ENCODE measurements at places on chromosomes 5 and 9.

GRCh38 chr5:155263381-155263780, 249.8 kb downstream of the KIF4B start:
- DNase-seq: no peak

- no peak for DNase-seq
Observed at GRCh38 chr5:25568294-25568693, 923.5 kb upstream of the CDH10 start.

- DNase-seq: no peak
Observed at GRCh38 chr5:6574537-6575245, 58.2 kb downstream of the NSUN2 start.

DNA sequence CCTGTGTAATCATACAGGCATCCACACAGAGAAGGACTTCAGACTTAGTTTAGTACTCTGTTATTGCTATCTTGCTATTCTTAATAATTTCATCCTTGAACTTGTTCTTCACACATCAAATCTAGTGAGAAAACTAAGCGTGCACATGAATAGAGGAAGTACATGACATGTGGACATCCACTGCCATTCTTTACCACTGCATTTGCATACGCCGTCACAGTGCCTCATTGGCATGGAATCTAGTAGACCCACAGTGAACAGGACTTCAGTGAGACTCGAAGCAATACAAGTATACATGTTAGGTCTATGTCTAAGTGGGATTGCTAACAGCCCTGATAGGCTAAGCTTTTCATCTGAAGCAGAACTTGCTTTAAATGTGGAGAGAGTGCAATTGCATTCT, 592.1 kb downstream of the TLE4 start:
- no peak for DNase-seq

- no peak for DNase-seq
Observed at GRCh38 chr5:155983954-155984353, 343.0 kb upstream of the SGCD start.

GRCh38 chr5:104859437-104859836, 1296.8 kb upstream of the NUDT12 start:
- DNase-seq: no peak

DNA sequence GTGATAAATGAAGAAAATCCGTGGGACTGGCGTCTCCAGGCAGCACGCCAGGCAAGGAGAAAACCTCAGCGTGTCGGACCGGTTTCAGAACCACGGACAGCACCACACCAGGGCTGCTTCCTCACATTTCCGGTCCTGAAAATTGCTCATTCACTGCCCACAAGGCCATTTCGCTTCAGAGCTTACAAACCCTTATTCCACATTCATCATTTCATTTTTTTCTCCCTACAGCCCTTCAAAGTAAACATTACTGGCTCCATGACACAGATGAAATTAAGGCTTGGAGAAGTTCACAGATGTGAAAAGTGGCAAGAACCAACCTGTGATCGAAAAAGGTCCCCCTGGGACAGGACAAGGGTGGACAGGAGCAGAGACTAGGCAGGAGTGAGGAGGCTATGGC, 1.5 kb upstream of the GPRIN1 start:
- DNase-seq: peak; percentile 26

GRCh38 chr5:174221436-174221835, 175.9 kb downstream of the NSG2 start:
- no peak for DNase-seq

DNA sequence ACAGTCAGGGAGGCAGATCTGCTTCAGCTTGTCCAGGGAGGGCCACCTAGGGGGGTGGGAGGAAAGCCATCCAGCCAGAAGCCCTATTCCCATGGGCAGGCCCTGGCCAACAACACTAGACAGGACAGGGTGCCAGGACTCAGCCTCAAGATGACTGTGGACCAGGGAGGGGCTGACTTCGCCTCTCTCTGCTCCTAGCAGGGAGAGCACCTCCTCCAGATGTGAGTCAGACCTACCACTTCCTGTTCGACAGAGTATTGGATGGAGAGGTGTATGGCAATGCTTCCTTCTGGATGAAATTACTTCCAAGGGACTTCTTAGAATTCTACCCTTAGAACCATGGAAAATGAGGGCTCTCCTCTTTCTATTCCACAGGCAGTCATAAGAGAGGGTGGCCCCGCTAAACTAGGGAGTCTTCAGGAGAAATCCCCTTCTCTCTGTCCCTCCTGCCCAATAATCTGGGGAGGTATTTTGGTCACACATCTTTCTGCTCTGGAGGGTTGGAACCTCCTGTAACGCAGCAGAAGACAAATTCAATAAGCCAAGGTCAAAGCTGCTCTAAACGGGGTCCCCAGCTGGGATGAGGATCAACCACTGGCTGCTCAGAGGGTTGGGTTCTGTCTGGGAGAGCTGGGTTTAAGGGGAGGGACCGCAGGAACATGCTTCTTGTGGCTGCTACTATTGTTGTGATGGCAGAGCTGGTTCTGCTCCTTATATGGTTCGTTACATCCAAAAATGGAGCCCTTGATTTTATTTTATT, 23.2 kb upstream of the RCL1 start:
- no peak for DNase-seq

- no peak for DNase-seq
Observed at GRCh38 chr9:15182730-15183129, 124.3 kb downstream of the TTC39B start.

DNA sequence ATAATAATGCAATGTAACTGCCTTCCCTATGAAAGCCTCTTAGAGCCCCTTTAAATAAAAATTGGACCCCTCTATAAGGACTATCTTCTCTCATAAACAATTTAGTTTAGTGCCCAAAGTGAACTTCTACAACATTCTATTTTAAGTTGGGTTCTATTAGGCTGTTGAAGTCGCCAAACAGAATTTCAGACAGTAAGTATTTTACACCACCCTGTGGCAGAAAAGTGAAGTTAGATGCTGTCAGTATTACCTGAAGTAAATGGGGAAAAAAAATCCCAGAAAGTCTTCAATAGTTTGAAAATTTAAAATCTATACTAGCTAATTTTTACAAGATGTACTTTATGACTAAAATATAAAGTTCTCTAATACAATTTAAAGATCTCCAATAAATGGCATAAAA, 29.5 kb downstream of the CAAP1 start:
- DNase-seq: no peak

- DNase-seq: no peak
Observed at GRCh38 chr5:14041528-14042192, 97.2 kb upstream of the DNAH5 start.

- no peak for DNase-seq
Observed at GRCh38 chr9:29063031-29063430, 1489.8 kb upstream of the C9orf72 start.

DNA sequence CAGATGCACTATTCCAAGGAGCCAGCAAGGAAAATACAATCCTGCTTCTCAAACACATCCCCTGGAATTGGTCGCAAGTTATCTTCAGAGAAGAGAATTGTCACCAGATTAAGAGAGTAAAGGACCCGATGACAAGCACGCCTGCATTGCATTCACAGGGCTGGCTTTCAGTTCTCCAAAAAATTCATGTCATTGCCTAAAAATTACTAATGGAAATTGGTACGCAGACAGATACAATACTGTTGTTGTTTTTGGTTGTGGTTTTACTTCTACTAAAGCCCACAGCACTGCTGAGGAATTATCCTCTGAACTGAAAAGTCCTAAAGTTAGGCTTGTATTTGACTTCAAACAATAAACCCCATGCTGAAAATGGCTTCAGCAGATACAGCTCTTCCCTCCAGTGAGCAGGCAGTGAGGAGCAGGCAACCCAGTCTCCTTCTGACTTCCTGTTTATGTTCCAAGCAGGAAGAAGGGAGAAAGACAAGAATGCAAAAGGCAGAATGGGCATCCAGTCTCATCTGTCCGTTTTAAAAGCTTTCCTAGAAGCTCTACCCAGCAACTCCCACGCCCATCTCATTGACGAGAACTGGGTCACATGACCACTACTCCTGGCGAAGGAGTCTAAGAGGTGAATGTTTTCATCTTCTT, 80.6 kb upstream of the ZNF366 start:
- no peak for DNase-seq

GRCh38 chr5:174818430-174818829, 94.0 kb downstream of the MSX2 start:
- DNase-seq: no peak

GRCh38 chr9:92988215-92988768, 41.0 kb downstream of the FGD3 start:
- no peak for DNase-seq

- no peak for DNase-seq
Observed at GRCh38 chr5:143214890-143215289, 188.6 kb downstream of the NR3C1 start.

DNA sequence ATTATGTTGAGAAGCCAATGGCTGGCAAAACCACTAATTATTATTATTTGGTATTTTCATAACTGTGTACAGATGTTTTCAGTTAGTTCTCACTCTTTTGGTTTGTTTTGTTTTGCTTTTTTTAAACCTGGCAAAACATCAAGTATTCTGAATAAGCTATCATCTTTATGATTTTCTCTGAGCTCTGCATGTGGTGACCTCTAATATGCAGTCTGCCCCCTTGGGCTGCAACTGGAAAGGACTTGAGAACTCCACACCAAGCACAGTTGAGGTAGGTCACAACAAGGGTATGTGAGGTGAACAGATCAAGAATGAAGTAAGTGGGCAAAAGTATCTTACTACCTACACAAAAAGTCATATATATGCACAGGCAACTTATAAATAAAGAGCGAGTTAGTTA, 202.2 kb downstream of the NFIB start:
- no peak for DNase-seq

DNA sequence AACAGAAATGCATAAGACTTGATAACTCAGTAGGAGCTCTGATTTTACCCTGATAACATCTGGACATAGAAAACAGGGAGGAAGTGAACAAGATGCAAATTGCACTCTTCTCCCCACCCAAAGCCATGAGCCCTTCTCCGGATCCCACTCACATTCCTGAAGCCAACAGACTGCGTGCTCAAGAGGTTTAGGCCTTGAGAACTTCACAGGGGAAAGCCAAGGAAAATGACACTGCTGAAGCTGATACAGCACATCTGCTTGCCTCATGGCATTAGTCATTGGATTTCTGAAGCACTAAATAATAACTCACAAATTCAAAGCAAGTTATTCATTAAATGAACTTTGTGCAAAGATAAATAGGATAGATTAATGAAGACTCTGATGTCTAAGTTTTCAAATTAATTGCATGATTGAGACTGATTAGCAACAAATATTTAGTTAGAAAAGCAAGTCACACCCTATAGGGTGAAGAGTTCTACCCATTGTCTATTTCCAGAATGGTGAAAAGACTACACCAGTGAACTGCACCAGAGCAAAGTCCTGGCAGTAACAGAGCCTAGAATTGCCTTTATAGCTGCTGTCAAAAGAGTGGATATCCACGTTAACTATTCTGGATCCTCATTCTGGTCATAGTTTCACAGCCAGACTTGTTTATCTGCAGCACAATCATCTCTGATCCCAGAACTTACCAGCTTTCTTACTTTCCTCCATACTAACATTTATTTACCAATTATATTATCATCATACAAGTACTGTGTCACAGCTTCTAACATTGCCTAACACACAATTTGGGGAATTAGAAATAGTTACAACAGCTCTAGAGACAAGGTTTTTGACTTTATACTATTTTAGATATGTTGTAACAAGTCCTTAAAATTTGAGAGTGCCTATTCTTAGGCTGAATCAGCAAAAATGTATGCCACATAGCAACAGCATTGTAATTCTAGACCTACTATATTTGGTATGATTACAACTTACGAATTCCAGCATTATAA, 432.1 kb upstream of the RGMB start:
- no peak for DNase-seq

DNA sequence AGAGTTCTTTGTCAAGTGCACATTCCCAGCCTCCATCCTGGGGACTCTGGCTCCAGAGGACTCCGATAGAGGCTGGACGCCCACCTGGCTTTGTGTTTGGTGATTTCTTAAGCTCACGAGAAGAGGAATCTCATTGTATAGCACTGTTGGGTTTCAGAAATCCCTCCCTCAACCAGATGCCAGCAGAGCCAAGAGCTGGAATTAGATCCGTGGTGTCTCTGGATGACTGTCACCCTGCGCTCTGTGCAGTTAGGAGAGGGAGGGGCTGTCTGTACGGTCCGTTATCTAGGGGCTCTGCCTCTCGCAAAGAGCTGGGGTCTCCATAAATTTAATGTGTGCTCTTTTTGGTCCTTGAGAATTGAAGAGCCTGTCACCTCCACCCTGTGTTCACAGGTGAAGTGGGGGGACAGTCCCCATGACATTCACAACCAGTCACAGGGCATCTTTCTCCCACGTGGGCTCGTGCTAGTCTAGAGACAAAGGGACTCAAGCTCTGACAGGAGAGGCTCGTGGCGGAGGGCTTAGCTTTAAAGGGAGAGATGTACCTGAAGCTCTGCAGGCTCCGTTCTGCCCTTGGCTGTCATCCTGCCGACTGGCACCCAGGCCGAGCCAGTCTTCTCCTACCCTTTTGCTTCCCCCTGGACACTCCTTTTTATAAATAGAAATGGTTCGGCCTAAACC, 41.4 kb downstream of the FAM78A start:
- no peak for DNase-seq

DNA sequence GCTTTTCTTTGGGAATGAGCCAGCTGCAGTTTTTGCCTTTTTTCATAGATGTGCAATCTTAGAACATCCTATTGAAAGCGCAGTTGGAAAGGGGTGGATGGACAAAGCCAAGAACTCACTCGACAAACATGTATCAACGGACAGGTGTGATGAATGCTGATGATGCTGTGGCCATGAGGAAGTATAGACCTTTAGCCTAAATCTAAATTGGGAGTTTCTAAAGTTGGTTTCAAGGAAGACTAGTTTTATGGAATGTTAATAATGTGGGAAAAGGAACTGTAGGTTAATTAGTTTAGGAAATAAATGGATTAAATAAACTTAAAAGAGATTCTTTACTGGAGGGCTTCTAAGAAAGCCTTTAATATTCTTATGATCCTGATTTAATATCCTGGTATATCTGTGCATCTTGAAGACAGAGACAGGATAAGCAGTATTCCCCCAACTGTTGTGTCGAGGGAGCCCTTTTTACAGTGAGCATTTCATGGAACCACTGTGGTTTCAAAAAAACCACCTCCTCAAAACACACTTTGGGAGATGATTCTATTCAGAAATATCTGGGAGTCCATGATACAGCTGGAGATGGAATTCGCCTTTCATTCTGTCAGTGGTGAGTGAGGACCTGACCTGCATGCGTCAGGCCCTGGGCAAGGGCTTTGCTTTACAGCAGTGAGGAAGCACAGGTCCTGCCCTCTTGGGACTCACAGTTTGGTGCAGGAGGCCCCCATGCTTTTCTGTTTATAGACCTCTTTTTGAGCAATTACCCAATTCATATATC, 82.6 kb downstream of the AOPEP start:
- no peak for DNase-seq

GRCh38 chr9:33167084-33167971, at the start of gene B4GALT1:
TSS of gene B4GALT1 (minus strand) at chr9:33167336. CDS start at chr9:33167169, 167 bp downstream.
- peak; percentile 94 for DNase-seq

- DNase-seq: no peak
Observed at GRCh38 chr9:99947395-99947794, 40.9 kb downstream of the STX17 start.

- no peak for DNase-seq
Observed at GRCh38 chr5:6158974-6159831, 219.1 kb downstream of the MED10 start.

GRCh38 chr5:103347716-103348423, 89.3 kb downstream of the MACIR start:
- no peak for DNase-seq

- no peak for DNase-seq
Observed at GRCh38 chr9:112608851-112609250, 109.1 kb downstream of the INIP start.

Measured in GDM1 (cell line).